ENCODE measurements at places on chromosomes 7 and 10.

GRCh38 chr7:32142649-32143048 is 72.4 kb upstream of the PDE1C start:
- DNase-seq: no peak

GRCh38 chr10:115860182-115861107 is 412.6 kb downstream of the GFRA1 start:
- no peak for DNase-seq

DNA sequence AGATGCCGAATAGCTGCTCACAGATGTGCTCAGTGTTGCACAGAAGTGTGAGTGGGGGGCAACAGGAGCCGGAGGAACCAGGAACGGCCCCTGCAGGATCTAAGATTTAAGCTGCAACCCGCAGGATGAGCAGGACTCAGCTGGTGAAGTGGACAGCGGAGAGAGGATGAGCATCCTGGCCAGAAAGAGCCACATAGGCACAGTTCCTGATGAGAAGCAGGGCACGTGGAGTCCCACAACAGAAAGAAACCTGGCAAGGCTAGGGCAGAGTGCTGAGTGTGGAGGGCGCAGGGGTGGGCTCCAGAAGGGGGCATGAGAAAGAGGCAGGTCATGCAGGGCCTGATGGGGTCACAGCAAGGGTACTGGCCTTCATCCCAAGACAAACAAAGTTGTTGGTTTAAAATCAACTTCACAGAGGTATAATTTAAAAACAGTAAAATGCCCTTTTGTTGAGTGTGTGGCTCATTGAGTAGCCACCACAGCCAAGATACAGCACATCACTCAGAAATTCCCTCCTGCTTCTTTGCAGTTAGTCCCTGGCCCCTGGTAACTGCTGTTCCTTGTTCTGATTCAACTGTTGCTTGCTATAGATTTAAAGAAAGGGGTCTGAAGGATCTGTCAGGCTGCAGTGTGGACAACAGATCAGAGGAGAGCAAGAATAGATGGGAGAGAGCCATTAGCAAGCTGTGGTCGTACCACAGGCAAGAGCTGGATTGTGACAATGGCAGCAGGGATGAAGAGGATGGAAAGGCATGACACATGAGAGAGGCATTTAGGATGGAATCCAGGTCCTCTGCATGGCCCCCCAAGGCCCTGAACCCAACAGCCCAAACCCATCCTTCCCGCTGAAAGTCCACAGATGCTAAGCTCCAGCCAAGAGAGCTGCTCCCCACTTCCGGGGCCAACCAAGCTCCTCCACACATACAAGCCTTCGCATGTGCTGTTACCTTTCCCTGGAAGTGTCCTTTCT is 53.1 kb upstream of the OSBPL3 start:
- DNase-seq: no peak

DNA sequence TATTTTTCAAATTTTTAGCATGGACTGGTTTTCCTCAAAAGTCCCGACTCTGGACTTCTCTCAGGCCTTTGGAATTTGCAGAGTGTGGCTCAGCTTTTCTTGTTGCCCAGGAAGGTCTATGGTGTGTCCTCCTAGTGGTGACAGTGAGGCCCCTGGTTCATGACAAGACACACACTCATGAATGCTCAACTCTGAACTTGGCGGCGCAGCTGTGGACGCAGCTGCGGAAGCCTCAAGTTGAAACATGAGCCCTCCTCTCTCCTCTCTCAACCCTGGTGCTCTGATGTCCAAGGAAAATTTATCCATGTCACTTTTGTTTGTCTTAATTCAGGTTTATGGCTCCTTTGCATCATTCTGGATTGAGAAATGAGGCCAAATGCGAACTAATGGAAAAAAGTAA is 183.9 kb downstream of the HECW1 start:
- no peak for DNase-seq

DNA sequence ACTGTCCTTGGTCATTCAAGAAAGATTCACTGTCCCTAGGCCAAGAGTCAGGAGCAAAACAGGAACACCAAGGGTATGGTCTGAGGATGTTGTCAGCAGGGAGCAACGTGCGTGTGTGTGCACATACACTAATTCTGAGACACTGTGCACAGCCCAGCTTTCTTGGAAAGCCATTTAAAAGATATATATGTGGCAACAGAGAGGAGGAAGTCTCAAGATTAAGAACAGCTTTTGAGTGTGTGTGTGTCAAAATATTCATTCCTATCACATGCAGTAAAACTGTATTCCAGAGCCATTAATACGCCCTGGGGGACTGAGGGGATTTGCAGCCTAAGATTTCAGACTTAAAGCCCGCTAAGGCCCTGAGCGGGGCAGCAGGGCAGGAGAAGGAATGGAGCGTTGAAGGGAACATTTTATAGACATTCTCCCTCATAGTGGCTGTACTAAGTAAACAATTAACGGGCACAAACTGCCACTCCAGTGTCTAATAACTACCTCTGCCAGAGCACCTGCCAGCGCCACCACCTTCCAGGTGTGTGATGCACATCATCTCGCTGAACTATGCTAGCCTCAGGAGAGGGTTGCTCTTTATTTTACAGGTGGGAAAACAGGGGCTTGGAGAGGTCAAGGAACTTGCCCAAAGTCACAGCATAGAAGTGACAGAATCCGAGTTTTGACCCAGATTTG is 2.0 kb downstream of the NOD1 start:
- DNase-seq: no peak

DNA sequence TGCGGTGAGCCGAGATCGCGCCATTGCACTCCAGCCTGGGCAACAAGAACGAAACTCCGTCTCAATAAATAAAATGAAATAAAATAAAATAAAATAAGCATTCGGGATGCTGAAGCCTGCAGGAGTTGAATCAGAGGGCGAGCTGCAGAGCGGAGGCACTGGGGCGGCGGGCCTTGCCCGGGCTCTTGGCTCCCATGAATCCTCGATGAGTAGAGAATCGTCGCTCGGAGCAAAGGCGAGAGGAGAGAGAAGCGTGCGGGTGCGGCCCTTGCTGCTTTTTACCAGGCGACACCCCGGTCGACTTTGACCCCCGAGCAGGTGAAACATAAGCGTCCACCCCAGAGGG is 168.3 kb downstream of the UBE2H start:
- no peak for DNase-seq

GRCh38 chr10:126062131-126063032 is 166.0 kb downstream of the FANK1 start:
- DNase-seq: peak; percentile 74

GRCh38 chr7:114426382-114426781 is 11.8 kb downstream of the FOXP2 start:
- DNase-seq: no peak

DNA sequence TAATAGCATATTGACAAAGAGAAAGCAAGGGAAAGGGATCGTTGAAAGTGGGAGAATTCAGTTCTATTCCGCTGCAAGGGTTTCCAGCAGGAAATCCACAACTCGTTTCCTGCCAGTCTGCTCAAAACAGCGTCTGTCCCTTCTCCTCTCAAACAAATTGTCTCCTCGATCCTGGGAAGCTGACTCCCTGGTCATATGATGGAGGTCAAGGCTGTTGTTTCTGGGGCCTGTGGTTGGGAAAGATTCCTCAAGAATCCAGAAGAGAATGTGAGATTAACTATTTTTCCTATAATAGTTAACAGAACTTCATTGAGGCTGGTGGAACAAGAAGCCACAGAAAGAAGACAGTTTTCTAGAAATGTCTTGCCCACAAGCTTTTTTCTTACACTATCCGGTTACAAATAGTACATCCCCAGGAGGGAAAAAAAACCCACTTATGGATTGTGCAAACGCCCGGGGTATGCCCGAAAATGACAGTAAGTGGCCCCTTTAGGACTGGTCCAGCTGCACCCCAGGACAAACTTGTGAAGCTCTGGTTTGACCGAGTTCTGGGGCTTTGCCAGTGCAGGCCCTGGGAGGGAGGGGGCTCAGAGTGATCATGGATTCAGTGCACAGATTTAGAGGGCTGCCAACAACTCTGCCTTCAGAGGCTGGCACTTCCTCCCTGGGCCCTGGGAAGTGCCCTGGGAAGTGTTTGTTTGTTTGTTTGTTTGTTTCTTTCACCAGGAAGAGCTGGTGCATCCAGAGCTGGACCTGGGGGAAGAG is 49.4 kb upstream of the CTBP2 start:
- no peak for DNase-seq

DNA sequence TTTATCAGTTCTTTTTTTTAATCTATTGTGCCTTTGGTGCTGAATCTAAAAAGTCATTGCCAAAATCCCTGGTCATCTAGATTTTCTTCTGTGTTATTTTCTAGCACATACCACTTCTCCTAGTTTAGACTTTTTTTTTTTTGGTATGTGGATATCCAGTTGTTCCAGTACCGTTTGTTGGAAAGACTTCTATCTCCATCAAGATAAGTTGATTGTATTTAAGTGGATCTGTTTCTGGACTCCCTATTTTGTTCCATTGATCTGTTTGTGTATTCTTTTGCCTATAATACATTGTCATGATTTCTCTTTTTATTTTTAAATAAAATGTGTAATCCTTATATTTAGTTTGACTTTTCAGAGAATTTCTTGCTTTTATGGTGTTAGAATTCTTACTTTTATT is 35.5 kb downstream of the RSBN1L start:
- DNase-seq: no peak

DNA sequence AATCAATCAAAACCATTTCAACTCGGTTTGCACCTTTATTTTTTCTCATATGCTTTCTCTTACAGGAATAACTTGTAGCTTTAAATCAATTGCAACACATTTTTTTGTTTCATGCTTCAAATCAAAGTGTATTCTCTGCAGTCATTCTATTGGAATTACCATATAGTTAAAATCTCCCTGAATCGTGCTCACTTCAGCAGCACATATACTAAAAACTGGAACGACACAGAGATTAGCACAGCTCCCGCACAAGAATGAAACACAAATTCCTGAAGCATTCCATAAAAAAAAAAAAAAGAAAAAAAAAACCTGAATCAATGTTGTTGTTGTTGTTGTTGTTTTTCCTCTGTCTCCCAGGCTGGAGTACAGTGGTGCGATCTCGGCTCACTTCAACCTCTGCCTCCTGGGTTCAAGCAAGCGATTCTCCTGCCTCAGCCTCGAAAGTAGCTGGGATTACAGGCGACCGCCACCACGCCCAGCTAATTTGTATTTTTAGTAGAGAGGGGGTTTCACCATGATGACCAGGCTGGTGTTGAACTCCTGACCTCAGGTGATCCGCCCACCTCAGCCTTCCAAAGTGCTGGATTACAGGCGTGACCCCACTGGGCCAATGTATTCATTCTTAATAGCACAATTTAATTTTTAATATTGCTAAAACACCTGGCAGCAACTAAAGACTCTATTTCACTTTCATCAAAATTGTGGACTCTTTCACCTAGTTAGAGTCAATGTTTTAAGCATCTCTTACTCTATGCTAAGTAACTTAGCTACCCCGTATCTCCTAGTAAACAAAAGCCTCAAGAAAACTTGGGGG is 26.3 kb downstream of the ANKRD61 start:
- no peak for DNase-seq

- no peak for DNase-seq
These were observed 16.6 kb upstream of the ARPC1A start for GRCh38 chr7:99309111-99309510.

DNA sequence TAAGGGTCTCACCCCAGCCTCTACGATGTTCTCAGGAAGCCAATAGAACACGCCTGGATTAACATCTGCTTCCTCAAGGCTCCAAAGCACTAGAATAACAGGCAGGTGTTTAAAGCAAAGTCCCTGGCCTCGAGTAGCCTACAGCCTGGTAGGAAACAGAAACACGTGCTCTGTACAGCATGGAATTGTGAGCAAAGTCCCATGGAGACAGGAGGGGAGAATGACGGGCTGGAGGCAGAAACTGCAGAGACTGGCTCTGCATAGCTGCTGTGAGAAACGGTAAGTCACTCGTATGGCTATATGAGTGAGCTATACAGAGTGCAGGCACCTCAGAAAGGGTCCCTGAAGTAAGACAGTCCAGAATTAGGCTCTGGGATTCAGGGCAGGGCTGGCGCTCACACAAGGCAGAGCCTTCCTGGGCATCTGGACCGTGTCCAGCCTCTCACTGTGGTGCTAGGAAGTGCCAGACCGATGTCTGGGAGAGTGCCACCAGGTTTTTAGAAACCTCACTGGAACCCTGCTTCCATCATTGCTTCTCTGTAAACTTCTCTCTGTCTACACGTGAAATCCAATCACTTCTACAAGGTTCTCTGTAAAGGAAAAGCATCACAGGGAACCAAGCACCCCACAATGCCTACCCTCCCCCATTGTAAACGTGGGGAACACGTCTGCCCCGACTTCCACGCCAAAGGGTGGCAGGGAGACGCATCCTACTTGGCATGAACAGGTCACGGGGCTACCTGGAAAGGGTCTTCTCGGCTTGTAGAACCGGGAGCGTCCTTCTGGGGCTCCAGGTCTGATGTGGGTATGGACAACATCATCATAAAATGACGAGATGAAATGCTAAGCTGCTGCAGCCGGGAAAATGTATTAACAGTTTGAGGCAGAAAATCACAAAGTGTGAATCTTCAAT is 38.8 kb upstream of the SHH start:
- DNase-seq: peak; percentile 46

GRCh38 chr7:69796416-69796815 is 198.1 kb downstream of the AUTS2 start:
- no peak for DNase-seq

GRCh38 chr10:92076722-92077121 is 153.2 kb downstream of the BTAF1 start:
- DNase-seq: no peak

GRCh38 chr10:5071411-5072198 is 22.6 kb upstream of the AKR1C3 start:
- DNase-seq: peak; percentile 28

DNA sequence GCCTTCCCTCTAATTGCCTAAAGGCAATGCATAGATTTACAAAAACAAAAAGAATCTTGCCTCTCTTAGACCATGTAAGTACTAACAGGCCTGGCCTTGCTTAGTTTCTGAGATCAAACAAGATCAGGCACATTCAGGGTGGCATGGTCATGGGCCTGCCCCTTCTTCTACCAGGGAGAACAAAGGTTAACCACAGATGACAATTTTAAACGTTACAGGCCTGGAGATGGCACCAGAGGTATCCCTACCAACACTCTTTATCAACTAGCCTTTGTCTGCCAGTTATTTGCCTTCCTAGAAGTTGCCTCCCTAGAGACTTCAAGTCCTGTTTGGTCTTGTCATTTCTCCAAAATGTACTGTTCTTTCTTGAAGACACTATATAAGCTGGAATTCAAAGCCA is 252.6 kb downstream of the DOCK4 start:
- DNase-seq: no peak

GRCh38 chr7:21923658-21924057 is 22.0 kb downstream of the CDCA7L start:
- DNase-seq: no peak

DNA sequence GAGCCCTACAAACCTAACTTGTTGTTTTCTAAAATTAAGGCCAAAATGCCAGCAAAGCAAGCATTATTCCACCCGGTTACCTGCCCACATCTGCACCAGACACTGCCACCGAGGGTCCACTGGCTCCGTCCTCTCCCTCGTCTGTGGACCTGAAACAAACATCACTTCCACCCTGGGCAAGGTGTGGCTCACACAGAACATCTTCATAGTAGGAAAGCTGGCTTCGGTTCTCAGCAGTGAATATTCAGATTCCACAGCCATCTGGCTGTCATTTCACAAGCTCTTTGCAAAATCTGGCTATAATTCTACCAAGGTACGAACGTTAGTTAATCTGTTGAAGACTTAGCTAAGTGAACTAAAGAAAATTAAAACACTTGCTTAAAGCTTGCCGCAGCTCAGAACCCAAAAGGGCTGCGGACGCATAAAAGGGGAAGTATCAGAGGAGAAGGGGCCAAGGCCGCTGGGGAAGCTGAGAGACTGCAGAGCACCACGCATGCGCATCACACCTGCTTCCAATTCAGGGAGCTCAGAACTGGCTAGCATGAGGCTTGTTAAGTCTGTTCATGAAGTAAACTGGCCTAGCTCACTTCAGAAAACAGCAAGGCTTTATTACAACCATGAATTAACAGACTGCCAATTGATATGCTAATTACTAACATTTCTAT is 46.1 kb downstream of the PTPRN2 start:
- DNase-seq: no peak

- no peak for DNase-seq
These were observed 75.3 kb upstream of the CC2D2B start for GRCh38 chr10:95832216-95833041.

Data from ascending aorta (tissue), 2 donors.